ENCODE measurements at places on chromosomes 3 and 15. TPM values are rescaled to one million over a fixed set of nuclear protein-coding genes. Genes with fewer than 3 reads are reported as not detected.
A peak's percentile ranks its signal among the peaks of the same experiment; 100 is the strongest.

GRCh38 chr3:72004749-72005292 is 219.9 kb upstream of the PROK2 start:
- DNase-seq: peak; percentile 50

The GOLGA6A gene
- not detected for total RNA-seq

The BSN gene
- total RNA-seq: 0.07 TPM

The TMEM44 gene
- total RNA-seq: 16.9 TPM

The CDHR4 gene
- total RNA-seq: not detected

Measured in HT1080 (cell line).